ENCODE measurements at places on chromosomes 6 and 20.

DNA sequence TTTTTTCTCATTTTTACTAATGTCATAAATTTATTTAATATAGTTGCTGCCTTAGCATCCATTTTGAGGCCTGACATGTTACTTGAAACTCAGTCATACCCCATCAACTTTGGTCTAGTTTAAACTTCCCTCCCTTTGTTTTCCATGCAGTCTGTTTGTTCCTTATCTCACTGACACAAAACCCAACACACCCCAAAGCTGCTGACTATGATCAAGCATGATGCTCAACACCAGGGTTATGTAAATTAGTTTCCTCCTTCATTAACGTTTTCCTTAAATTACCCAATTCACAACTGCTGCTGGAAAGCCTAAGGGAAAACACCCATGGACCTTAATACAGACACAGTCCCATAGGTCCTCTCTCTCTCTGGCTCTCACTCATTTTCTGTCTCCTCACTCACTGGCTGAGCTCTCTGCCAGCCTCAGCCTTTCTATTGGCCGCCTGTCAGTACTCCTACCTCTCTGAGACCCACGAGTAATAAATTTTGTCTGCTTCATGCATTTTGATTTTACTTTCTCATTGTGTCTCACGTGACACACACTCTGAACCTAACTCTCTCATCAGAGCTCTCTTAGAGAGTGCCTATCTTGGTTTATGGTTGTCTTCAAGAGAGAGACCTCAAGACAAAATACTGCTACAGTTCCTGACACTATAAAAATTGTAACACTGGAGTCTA, 904.5 kb downstream of the C6orf118 start:
- DNase-seq: no peak

DNA sequence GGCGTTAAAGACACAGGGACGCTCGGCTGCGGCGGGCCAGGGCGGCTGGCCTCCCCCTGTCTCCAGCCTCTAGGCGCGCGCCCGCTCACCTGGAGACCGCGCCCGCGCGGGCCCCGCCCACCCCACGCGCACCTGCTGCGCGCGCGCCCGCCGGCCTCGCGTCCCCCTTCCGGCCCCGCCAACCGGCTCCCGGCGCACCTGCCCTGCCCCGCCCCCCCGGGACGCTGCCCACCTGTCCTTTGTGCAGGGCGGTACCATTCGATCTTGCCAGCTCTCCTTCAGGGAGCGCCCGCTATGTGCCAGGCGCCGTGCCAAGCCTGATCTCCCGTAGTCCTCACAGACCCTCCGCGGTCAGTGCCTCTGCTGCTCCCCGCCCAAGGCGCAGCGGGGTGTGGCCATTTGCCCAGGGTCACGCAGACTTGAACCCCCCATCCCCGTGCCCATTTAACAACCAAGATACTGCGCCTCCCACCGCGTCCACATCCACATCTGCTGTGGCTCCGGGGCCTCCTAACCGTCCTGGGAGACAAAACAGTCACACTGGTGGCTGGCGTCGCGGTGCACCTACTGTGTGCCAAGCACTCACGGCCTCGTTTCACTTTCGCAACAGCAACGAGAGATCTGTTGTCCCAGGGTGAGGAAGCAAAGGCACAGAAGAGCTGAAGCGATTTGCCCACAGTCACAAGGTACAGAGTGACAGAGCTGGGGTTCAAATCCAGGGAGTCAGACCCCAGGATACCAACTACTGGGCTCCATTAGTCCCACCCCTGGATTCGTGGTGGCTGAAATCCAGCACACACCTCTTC, 48.1 kb downstream of the NOL4L start:
- DNase-seq: peak; percentile 90

DNA sequence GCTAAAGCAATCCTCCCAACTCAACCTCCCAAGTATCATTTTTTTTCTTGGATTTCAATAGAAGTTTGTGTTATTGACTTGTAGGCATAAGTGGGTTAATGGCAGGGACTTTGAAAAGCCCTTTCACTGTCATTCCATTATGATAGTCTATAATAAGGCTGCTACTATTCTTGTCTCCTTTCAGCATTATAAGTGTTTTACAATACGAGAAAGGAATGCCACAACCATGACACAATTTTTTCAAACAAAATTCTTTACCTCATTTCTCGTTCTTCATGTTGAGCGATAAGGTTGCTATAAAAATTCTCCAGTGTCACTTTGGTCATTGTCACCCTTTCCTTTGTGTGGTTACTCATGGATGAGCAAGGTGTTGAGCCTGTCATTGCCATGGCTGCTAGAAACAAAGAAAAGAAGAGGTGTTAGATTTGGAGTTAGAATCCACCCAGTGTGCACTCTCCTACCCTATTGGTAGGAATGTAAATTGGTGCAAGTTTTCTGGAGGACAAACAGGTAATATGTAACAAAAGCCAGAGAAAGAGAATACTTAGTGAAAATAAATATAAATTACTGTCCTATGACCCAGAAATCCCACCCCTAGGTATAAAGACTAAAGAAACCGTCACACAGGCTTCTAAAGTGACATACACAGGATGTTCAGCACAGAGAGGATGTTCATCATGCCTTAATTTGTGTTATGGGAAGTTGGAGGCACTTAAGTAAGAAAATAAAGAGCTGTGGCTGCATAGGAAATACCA, 7.3 kb downstream of the STK38 start:
- DNase-seq: peak; percentile 32

DNA sequence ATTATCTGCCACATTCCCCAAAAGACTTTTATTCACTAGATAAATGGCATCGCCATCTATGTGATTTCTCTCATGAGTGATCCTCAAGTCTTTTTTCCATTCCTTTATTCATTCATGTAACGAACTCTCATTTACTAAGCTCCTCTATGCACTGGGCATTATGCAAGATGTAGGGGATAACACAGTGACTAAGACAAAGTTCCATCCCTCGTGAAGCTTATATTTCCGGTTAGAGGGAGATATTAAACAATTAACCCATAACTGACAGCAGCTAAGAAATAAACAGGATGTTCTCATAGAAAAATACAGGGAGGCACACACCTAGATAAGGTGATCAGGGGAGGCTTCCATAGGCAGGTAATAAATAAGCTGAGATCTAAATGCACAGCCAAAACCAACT, 17.2 kb upstream of the PREX1 start:
- no peak for DNase-seq

DNA sequence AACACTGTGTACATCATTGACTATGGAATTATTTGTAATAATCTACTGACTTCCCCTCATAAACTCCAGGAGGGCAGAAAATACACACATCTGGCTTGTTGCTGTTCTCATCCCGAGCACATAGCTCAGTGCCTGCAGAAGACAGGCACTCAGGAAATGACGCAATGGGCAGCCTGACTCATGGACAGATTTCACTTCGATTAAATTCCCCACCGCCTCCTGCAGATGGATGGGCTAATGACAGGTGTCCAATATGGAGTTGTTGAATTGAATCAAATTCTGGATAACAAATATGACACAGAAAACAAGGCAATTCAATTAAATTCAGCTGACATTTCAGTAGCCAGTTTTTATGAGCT, 9.1 kb downstream of the ANKRD60 start:
- DNase-seq: no peak

GRCh38 chr6:144283646-144284477, 1.3 kb upstream of the UTRN start:
- DNase-seq: peak; percentile 50

DNA sequence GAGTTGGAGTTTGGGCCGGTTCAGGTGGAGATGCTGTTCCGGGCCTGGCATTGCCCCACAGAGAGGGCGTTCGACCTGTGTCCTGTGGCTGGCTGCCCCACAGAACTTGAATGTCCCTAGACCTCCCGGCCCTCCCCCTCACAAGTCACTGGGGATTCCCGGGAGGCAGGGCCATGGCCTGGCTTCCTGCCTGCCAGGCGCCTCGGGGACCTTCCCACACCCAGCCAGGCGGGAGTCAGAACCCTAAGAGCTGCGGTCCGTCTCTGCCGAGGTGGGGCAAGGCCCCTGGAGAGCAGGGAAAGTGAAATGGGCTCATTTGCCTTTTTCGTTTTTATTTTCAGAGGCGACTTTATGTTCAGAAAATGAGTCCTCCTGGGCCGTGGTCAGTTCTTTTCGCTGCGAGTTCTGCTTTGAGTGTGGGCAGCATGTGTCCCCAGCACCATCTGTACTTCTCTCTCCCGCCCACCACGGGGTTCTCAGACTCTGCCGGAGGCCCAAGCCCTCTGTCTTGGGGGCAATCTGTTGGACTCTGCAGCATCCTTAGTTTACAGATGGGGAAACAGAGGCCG, 8.5 kb downstream of the RBM38 start:
- no peak for DNase-seq

DNA sequence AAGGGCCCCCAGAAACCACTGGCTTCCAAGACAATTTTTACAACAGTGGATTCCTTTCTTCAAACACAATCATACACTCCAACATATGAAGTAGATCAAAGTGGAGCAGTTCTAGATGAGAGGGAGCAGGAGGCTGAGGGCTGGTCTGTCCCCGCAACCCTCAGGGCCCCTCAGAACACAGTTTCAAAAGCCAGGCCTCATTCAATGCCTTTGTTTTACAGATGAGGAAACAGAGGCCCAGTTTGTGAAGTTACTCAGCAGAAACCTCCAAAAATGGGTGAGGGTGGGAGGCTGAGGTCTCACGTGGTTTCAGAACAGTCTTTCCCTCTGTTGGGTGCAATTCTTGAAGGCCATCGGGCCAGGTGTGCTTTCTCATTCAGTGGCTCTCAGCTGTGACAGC, 134.9 kb downstream of the SCML4 start:
- DNase-seq: no peak

- no peak for DNase-seq
Measured at GRCh38 chr6:52540286-52540902, 36.5 kb downstream of the TRAM2 start.

DNA sequence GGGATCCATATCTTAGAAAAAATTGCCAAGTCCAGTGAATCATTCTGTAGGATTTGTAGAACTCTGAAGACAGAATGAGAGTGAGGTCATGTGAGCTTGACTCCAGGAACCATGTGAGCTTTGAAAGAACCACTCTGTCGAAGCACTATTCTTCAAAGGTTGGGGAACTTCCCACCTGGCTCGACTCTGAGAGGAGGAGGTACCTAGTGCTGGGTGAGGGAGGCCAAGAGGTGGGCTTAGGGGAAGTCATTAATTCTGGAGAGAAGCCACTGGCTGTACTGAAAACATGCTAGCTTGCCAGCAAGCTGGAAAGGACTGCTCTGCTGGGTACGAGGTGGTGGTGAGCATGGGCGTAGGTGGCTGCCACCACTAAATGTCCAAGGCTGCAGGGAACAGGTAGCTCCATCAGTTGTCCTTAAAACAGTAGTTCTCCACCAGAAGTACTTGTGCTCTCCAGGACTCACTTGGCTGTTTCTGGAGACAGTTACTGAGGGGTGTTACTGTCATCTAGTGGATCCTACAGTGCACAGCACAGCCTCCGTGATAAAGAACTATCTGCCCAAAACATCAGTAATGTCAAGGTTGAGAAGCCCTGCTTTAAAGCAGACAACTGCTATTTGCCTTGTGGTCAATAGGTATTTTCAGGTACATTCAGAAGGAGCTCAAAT, 34.7 kb upstream of the SYNJ2 start:
- no peak for DNase-seq

DNA sequence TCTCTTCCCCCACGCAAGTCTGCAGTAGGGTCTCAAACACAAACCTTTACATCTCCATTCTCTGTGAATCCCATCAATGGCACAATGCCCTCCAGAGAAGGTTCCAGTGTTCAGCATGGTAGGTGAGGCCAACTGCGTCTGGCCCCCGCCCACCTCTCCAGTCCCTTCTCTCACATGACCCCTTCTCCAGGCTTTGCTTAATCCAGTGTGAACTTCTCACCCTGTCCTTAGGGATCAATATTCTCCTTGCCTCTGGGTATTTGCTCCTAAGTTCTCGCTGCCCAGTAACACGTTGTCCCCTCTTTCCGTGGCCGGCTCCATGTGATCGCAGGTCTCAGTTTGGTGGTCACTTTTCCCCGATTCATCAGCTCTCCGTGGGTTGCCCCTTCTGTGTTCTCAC, 225.1 kb upstream of the PMEPA1 start:
- no peak for DNase-seq

GRCh38 chr6:132190097-132190814, 211.0 kb downstream of the MOXD1 start:
- no peak for DNase-seq

- DNase-seq: peak; percentile 76
Measured at GRCh38 chr6:29628419-29629281, 4.3 kb downstream of the GABBR1 start.

DNA sequence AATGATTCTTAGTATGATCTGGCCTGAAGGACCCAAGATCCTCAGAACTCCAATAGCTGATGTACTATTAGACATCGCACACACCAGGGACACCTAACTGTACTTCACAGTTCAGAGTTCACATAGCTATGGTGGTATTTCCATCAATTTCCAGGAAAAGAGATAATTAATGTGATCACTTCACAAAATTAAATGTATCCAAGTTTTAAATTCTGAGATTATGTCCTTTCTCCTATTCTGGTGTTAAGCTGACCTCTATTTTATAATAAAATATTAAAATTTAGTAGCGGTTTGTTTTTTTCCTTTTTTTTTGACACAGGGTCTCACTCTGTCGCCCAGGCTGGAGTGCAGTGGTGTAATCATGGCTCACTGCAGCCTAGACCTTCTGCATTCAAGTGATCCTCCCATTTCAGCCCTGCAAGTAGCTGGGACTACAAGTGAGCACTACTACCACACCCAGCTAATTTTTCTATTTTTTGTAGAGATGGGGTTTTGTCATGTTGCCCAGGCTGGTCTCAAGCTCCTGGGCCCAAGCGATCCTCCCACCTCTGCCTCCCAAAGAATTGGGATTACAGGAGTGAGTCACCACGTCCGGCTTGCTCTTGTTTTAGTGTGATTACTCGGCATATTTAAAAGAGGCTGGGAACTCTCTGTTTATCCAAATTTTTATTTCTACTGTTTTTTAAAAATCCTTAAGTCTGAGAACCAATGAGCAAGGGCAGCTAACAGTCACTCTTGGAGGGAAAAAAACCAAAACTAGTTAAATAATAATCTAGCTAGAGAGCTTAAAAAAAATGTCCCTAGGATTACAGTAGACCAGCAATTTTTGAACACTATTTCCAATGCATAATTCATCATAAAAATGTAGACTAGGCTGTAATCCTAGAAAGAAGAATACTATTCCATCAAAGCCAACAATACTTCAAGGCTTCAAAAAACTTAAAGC, 16.0 kb downstream of the KIF13A start:
- DNase-seq: no peak

GRCh38 chr6:122407712-122408111, 8.3 kb downstream of the HSF2 start:
- DNase-seq: no peak

DNA sequence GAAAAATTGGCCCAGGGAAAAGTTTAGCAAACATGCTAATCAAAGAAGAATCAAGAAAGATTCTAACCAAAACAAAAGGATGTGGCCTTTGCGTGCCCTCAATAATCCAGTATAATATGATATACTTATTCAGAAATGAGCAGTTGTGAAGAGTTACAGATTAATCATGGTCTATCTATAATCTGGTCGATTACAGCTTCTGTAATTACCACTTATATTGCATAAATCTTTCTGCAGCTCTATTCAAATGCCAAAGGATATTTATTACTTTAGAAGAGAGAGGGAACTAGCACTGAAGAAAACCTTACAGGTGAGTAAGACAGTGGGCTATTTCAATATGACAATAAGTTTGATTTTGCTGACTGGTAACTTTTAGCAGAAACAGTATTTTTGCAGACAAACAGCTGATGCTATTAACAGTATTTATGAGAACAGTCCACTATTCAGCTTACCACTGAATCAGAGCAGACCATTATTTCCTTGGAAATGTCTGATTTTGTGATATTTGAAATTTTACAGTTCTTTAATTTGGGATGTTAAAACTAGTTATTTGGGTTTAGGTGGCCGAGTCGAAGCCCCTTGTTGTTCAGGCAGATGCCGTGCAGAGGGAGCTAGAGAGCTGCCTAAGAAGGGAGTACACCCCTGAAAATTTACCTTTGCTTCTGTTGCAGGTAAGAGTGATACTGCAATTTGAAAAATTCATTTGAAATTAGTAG, 92.2 kb downstream of the CEP57L1 start:
- peak; percentile 69 for DNase-seq

Data from stomach (tissue), 19 donors.